ENCODE measurements at places on chromosomes 11 and 22. TPM values are rescaled to one million over a fixed set of nuclear protein-coding genes. Genes with fewer than 3 reads are reported as not detected.

Gene SEC14L3
- total RNA-seq = not detected

Gene SSH3
- total RNA-seq = 10.7 TPM

Gene RPL27A
- 1,933 TPM for total RNA-seq

Gene GRK3
- total RNA-seq = 0.60 TPM

Gene RAG1
- 0.45 TPM for total RNA-seq

Gene OR51I1
- 1.0 TPM for total RNA-seq

Gene BRSK2
- 0.48 TPM for total RNA-seq

Gene SLC22A9
- not detected for total RNA-seq

Gene GLYATL2
- 0.66 TPM for total RNA-seq

Gene APOA4
- total RNA-seq = not detected

Gene SMC1B
- not detected for total RNA-seq

Gene PLEKHB1
- 5.8 TPM for total RNA-seq

Gene MN1
- 0.24 TPM for total RNA-seq

Gene CASP12
- not detected for total RNA-seq

Gene OR10S1
- total RNA-seq = not detected

Gene TMEM134
- total RNA-seq = 38.2 TPM

Gene AMOTL1
- total RNA-seq = 86.9 TPM

Gene OPCML
- total RNA-seq = not detected

Gene RCOR2
- total RNA-seq = 0.61 TPM

Gene OR8A1
- total RNA-seq = 0.61 TPM

Gene SLC22A6
- total RNA-seq = not detected

Gene INSC
- not detected for total RNA-seq

Gene ALDH3B1
- total RNA-seq = 38.2 TPM

Gene DGAT2
- total RNA-seq = 7.3 TPM

Gene AP1B1
- total RNA-seq = 56.7 TPM

Gene GTSE1
- 20.7 TPM for total RNA-seq

Gene EFCAB6
- 0.26 TPM for total RNA-seq

Gene HBE1
- total RNA-seq = 40.6 TPM

Gene SLC22A12
- total RNA-seq = not detected

Gene UPK3A
- not detected for total RNA-seq

Gene RNF141
- 5.6 TPM for total RNA-seq

Gene ARHGAP20
- total RNA-seq = 0.11 TPM

Gene WNT7B
- not detected for total RNA-seq

Gene BTBD18
- 0.13 TPM for total RNA-seq

Gene MMP13
- total RNA-seq = 0.24 TPM

Gene OR2AG1
- not detected for total RNA-seq

Gene STIM1
- 11.0 TPM for total RNA-seq

Gene MGAT3
- total RNA-seq = 0.29 TPM

Gene SCGB1A1
- total RNA-seq = not detected

Gene DLG2
- total RNA-seq = 1.1 TPM

Gene LARGE2
- total RNA-seq = 0.19 TPM

Gene CNGA4
- not detected for total RNA-seq

Gene IL18
- 3.5 TPM for total RNA-seq

Gene TP53AIP1
- not detected for total RNA-seq

Gene C11orf21
- not detected for total RNA-seq

Gene RAG2
- not detected for total RNA-seq

Gene APOA1
- total RNA-seq = not detected

Gene KCNQ1OT1
- 2.3 TPM for total RNA-seq

Gene SMIM35
- total RNA-seq = not detected

All from A375 (cell line).